ENCODE measurements at places on chromosomes 16 and 17.

DNA sequence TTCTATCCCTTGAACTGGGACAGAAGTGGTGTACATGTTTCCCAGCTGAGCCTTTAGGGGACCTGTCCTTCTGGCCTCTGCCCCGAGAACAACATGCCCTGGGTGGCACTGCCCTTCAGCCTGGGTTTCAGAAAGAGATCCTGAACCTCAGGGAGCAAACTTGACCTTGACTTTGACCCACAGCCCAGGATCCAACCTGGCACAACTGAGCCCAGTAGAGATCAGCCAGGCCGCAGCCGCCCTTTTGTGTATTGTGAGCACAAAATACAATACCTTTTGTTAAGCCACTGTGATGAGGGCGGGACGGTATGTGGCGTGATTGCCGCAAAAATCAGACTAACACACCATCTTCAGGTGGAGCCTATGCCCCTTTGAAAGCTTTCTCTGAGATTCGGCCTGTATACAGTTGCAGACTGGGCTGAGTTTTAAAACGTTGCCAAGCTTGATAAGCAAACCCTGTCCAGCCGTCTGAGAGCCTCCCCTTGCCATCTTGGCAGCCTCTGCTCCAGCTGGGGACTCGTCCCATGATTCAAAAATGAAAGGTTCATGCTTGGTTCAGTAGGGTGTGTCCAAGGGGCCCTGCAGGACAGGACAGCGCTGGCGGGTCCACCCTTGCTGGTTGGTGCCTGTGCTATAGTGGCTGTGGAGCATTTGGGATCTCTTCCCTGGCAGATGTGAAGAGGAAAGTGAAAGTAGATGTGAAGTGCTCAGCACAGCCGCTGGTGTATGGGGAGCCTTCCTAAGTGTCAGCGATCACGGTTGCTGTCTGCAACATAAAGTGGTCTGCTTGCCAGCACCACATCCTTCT, 40.3 kb downstream of the FOXL1 start:
- H3K4me3 ChIP-seq = no peak overlapping the region
- H3K27me3 ChIP-seq = no peaks in the 10 kb centered on the region
- no peak for DNase-seq
- H3K36me3 ChIP-seq = no peaks in the 10 kb centered on the region

- H3K27ac ChIP-seq = no peak overlapping the region
- no peaks in the 10 kb centered on the region for H3K27me3 ChIP-seq
- no peaks in the 10 kb centered on the region for H3K36me3 ChIP-seq
- H3K4me3 ChIP-seq = no peak overlapping the region
- DNase-seq = no peak
Observed at GRCh38 chr16:5505091-5505887, 407.7 kb upstream of the EEF2KMT start.

- H3K4me3 ChIP-seq = no peak overlapping the region
- peaks cover 3% of the 10 kb centered on the region for H3K4me1 ChIP-seq
- no peak for DNase-seq
- no peak overlapping the region for H3K27ac ChIP-seq
- no peaks in the 10 kb centered on the region for H3K36me3 ChIP-seq
Observed at GRCh38 chr16:73339821-73340220, 291.9 kb upstream of the ZFHX3 start.

GRCh38 chr16:68335175-68335574, 24.4 kb downstream of the PRMT7 start:
- H3K27ac ChIP-seq = no peak overlapping the region
- peaks cover 64% of the 10 kb centered on the region for H3K36me3 ChIP-seq
- DNase-seq = no peak
- no peaks in the 10 kb centered on the region for H3K27me3 ChIP-seq
- no peaks in the 10 kb centered on the region for H3K4me1 ChIP-seq
- no peak overlapping the region for H3K4me3 ChIP-seq

GRCh38 chr17:75724016-75725003, 3.1 kb downstream of the ITGB4 start:
- DNase-seq = no peak
- peaks cover 4% of the 10 kb centered on the region for H3K27me3 ChIP-seq
- no peak overlapping the region for H3K4me3 ChIP-seq
- no peaks in the 10 kb centered on the region for H3K4me1 ChIP-seq

- H3K36me3 ChIP-seq = no peaks in the 10 kb centered on the region
- H3K4me1 ChIP-seq = peaks cover 3% of the 10 kb centered on the region
- H3K27me3 ChIP-seq = no peaks in the 10 kb centered on the region
Observed at GRCh38 chr17:30345089-30345433, 11.2 kb upstream of the TMIGD1 start.
